M059J (cell line): ENCODE measurements at places on chromosomes 7 and 10. TPM values are rescaled to one million over a fixed set of nuclear protein-coding genes. Genes with fewer than 3 reads are reported as not detected.

DNA sequence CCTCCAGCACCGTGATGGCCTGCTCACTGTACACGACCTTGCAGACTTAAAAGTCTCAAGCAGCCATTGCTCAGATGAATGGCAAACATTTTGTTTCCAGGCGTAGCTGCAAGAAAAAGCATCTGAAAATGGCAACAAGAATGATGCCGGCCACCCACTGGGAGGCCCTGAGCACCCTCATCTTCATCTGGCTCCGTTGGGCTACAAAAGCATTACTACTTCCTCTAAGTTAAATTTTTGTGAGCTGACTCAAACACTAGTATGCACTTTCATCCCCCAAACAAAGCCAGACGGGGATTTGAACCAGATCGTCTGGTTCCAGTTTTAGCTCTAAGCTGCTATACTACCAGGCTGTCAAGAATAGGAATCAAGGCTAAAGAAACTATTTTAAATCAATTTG lies 116.6 kb upstream of the CDK1 start:
- DNase-seq: peak; percentile 75

GRCh38 chr7:3206771-3207191 lies 94.3 kb upstream of the SDK1 start:
- DNase-seq: no peak

GRCh38 chr7:52269669-52270068 lies 765.8 kb upstream of the POM121L12 start:
- DNase-seq: no peak

DNA sequence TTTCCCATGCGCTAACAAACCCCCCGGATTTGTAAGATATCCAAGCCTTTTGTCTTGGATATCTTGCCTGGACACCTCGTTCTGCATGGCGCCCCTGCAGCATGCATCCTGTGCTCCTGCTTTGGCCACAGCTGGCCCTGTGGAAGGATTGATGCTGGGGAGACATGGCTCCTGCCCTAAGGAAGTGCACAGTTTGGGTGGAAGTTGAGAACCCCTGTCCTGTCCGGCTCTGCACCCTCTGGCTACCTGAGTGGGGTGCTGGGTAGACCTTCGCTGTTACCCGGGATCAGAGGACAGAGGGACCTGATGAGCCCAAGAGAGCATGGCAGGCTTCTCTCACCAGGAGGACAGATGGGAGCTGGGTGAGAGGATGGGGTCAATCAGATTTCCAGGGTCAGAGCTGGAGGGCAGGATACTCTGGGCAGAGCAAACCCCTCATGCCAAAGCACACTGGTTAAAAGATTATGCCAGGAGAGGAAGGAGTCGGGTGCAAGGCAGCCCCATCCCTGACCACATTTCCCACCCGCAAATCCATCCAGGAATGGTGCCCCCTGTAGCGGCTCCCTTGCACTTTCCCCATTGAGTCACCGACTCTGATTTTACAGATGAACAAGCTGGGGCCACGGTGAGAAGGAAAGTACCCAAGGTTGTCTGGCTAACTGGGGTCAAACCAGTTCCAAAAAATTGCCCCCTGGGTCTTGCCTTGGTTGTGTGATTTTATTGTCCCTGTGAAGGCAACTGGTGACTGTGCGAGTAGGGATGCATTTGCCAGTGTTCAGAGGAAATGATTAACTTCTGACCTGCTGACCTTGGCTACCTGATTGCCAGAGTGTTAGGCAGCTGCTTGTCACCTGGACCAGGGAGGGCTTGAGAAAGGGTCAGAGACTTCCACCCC lies 290.1 kb upstream of the ZMIZ1 start:
- peak; percentile 82 for DNase-seq

The PITX3 gene
- total RNA-seq: not detected in 2 replicates
